Activated naive CD4-positive, alpha-beta T cell treated with anti-CD3 and anti-CD28 coated beads, Interleukin-2, amount 50 U/mL, for 72 hours (primary cell): ENCODE measurements at places on chromosomes 3 and 15. TPM values are rescaled to one million over a fixed set of nuclear protein-coding genes. Genes with fewer than 3 reads are reported as not detected.

MUSTN1 gene
- total RNA-seq = 0.51 TPM

WDR93 gene
- total RNA-seq = not detected

FMN1 gene
- 4.5 TPM for total RNA-seq

FBXL22 gene
- 0.30 TPM for total RNA-seq

PRSS50 gene
- total RNA-seq = not detected

CFAP91 gene
- total RNA-seq = 0.25 TPM

LIPH gene
- total RNA-seq = not detected

LMLN gene
- total RNA-seq = 8.4 TPM

LMAN1L gene
- 0.27 TPM for total RNA-seq

SLC24A5 gene
- not detected for total RNA-seq

NMNAT3 gene
- total RNA-seq = 7.3 TPM

CTXND1 gene
- total RNA-seq = not detected

ITIH1 gene
- total RNA-seq = not detected

PTPN23 gene
- 29.4 TPM for total RNA-seq

ABHD5 gene
- 11.3 TPM for total RNA-seq

RASGRP1 gene
- total RNA-seq = 102 TPM

ENTPD3 gene
- not detected for total RNA-seq

ZFAND6 gene
- total RNA-seq = 35.8 TPM

HIGD2B gene
- 0.27 TPM for total RNA-seq

WDR48 gene
- 51.8 TPM for total RNA-seq

FETUB gene
- not detected for total RNA-seq

WDR49 gene
- 0.18 TPM for total RNA-seq

CCDC39 gene
- not detected for total RNA-seq

CTDSPL gene
- total RNA-seq = 2.1 TPM

ADIPOQ gene
- not detected for total RNA-seq

ABHD14A gene
- total RNA-seq = 9.0 TPM

DGKG gene
- total RNA-seq = 0.34 TPM
